ENCODE measurements at places on chromosomes 11 and 22.
A peak's percentile ranks its signal among the peaks of the same experiment; 100 is the strongest.

DNA sequence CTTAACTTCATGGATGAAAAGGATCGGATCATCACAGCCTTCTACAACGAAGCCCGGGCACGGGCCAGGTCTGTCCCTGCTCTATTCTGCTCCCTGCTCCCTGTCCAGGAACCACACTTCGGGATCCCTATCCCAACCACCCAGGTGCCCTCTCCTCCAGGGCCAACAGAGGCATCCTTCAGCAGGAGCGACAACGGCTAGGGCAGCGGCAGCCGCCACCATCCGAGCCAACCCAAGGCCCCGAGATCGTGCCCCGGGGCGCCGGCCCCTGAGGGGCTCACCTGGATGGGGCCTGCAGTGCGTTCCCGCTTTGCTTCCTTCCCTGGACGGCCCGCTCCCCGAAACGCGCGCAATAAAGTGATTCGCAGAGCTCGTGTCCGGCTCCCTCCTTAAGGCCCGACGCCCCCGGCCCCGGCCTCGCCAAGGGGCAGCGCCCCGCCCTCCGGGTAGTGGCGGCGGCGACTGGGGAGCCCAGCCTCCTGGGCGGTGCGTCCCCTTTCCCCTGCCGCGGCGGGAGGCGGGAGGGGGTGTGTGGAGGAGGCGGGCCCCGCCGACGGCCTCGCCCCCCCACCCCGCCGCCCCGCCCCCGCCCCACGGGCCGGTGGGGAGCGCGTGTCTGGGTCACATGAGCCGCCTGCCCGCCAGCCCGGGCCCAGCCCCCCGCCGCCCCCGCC, at the start of gene VEGFB:
TSS of gene VEGFB (plus strand) at position 672 of the 674 bp plus-strand sequence. CDS start 250 bp downstream, outside the sequence.
- DNase-seq = peak; percentile 61

GRCh38 chr11:83159902-83160865, 3.3 kb downstream of the PCF11 start:
- no peak for DNase-seq

GRCh38 chr11:26805001-26805400, 83.1 kb upstream of the SLC5A12 start:
- no peak for DNase-seq

DNA sequence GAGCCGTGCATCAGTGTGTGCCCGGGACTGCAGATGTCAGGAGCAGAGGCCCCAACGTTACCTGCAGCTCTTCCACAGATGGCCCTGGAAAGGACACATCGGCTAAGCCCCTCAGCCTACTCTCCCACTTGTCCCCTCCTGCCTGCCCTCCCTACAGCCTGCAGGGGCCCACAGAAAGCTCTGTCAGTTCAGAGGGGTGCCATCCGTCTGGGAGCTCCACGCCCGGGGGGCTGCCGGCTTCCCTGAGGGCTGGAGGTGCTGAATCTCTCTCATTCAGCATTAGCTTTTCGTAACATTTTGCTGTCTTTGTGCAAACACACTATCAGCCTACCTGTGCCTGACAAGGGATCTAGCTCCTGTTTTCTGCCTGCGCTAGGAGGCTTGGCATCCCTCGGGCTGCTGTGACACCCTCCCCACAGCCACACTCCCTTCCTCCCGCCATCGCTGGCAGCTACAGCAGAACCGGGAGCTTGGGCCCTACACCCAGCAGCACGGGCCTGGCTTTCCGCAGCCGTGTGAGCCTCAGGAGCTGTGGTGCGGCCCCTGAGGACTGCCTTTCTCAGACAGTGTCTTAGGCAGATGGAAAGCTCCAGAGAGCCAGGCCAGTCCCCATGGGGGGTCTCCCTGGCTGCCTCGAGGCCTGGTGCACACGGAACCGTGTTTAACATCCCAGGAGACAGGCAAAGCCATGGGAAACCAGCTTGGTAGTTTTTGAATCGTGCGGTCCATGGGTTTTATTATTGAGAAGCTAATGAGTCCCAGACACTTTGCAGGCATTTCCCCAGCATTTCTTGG, 198.3 kb upstream of the B3GAT1 start:
- no peak for DNase-seq

DNA sequence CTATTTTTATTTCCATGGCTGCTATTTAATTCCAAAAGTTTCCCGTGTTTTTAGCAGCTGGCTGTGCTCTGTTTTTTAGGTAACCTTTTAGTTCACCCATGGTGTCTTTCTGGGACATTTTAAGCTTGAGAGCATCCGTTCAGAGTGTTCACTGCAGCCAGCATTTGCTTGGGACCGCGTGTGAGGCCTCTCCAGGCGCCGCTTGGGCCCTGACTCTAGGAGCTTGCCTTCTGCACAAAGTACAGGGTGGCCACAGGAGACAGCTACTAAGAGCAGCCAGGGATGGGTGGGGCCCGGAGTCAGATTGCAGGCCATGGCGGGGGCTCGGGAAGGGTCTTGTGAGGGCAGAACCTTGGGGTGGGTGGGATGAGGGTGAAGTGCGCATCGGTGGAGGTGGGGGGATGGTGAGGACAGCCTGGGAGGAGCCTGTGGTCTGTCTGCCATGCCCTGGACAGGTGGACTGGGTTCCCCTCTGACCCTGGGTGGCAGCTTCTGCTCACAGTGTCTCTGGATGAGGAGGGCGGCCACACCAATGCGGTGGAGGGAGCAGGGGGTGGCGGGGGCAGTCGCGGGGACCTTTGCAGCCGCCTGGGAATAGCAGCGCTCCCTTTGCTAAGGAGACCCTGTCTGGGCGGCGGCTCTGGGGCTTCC, 288.1 kb downstream of the TBC1D22A start:
- DNase-seq = no peak

DNA sequence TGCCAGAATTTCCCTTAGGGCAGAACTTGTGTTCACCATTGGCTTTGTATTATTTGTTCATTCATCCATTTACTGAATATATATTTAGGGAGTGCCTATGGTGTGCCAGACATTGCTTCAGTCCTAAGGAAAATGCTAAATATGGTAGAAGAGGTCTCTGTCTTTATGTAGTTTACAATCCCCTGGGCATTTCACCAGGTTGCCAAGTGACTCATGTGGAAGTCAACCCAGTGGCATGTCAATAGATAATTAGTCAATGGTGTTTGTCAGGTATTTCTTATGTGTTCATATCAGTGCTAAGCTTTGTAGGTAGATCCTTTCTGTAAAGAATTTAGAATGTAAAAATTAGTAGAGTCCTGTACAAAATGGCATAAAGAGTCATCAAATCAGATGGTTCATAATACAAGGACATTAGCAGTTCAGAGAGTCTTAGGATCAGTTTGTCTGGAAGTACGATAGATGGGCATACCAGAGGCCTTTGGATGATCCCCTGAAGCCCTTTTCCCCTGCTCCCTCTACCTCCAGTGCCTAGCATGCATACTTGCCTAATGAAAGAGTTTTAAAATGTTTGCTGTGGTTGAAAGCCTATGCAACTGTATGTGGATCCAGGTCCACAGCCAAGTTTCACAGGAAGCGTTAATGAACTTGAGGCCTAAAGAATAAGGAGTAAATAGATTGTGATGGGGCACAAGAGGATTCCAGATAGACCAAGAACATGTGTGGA, 58.5 kb upstream of the SESN3 start:
- no peak for DNase-seq

DNA sequence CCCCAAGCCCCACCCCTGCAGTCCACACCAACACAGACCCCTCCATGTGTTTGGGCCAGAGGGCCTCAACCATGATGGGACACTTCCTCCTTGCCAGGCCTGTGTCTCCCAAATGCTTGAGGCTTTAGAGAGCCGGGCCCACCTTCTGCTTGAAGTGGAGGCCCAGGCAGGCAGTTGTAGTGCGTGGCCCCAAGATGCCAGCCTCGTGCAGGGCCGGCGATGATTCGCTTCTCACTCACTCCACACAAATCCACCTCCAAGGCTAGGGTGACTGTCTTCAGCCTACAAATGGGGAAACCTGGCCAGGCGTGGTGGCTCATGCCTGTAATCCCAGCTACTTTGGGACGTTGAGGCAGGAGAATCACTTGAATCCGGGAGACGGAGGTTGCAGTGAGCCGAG, 5.7 kb downstream of the PRR5 start:
- no peak for DNase-seq

- DNase-seq = no peak
Measured at GRCh38 chr11:2677127-2677526, 22.7 kb downstream of the KCNQ1OT1 start.

GRCh38 chr11:128328955-128329551, 258.3 kb downstream of the ETS1 start:
- DNase-seq = peak; percentile 61

All from naive thymus-derived CD8-positive, alpha-beta T cell (primary cell).